ENCODE measurements at places on chromosomes 11 and 22. TPM values are rescaled to one million over a fixed set of nuclear protein-coding genes. Genes with fewer than 3 reads are reported as not detected.

DNA sequence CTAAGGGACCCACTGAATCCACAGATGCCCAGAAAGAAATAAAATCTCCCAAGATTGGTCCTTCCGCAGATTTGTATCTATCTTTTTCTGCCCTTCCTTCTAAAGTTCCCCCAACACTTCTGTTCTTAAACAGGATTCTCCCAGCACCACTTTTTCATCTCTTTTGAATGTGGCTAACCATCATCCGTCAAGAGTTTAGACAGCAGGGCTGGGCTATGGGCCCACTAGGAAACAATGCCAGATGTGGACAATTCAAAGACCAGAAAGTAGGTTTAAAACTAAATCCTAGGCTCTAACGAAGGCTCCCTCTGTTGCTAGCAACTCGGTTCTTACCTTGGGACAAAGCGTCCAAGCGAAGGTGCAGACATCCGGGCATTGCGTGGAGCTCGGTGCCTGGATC is 100.0 kb downstream of the AMBRA1 start:
- no peak for DNase-seq

RFPL2 gene
- polyA plus RNA-seq, result not detected

- no peak for DNase-seq
These were observed 411.5 kb upstream of the DDI1 start for GRCh38 chr11:103624708-103625623.

GRCh38 chr11:22930816-22931594 is 70.7 kb upstream of the CCDC179 start:
- no peak for DNase-seq

GRCh38 chr22:35544189-35544588 is 3.6 kb downstream of the RASD2 start:
- DNase-seq, result no peak

GRCh38 chr11:94815705-94816344 is 47.7 kb downstream of the AMOTL1 start:
- DNase-seq, result no peak

DNA sequence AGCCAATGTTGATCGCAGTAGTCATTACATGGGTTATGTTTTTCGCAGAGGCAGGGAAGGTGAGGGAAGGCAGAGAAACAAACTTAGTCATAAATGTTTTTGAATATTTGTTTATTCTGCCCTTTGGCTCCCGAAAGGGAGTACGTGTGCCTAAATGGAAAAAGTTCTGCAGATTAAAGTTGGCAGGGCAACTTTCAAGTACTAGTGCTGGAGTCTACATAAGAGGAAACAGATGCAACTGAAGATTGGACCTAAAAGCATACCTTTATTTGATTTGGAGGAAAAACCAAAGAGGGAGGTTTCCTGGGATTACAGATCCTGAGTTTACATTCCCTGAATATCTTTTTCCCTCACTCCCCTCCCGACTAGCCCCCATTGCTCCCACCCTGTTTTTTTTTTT is 5.7 kb downstream of the HSD17B12 start:
- no peak for DNase-seq

KRTAP5-10 gene
- polyA plus RNA-seq, result 0.17 TPM

All from sigmoid colon (tissue), 7 donors.